ENCODE measurements at places on chromosomes 1 and 21.

GRCh38 chr1:17420391-17420918 is 19.0 kb downstream of the RCC2 start:
- no peak for DNase-seq

DNA sequence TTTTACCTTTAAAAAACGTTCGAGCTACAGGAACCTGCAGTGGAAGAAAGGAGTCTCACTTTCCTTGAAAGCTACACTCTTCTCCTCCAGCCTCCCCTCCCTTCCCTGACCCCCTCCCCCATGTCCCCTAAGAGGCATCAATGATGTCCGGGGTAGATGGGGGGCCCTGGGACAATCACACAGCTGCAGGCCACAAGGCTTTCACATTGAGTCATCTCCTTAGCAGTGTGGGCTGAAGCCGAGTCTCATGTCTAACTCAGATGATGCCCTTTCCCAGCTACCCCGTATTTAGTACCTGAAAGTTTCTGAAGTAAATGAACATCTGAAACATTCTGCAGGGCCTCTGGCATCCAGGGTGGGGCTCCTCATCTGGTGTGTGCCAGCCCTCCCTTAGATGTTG is 6.3 kb upstream of the GPR25 start:
- DNase-seq, result no peak

GRCh38 chr1:104238991-104239390 is 489.3 kb downstream of the AMY1C start:
- no peak for DNase-seq

DNA sequence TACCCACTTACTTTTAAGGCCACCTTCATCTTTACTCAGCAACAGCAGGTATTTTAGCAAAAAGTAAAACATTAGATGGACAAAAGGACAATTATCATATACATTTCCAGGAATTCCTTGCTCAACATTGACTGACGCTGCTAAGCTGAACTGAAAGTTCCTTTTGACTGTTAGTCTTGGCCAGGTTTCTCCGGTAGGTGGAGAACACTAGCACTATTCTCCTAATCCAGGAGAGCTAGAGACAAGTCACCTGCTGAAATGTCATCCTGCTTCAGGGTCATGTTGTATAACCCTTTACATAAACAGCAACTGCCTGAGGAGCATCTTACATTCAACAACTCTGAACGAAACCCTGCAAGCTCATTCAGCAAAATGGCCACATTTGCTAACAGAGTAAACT is 109.0 kb upstream of the ESRRG start:
- DNase-seq, result no peak

- no peak for DNase-seq
Observed at GRCh38 chr1:23470282-23471070, 13.5 kb downstream of the ASAP3 start.
